ENCODE measurements at places on chromosomes 1 and 21.

- DNase-seq: no peak
Observed at GRCh38 chr21:34545079-34545884, 33.3 kb upstream of the KCNE1 start.

DNA sequence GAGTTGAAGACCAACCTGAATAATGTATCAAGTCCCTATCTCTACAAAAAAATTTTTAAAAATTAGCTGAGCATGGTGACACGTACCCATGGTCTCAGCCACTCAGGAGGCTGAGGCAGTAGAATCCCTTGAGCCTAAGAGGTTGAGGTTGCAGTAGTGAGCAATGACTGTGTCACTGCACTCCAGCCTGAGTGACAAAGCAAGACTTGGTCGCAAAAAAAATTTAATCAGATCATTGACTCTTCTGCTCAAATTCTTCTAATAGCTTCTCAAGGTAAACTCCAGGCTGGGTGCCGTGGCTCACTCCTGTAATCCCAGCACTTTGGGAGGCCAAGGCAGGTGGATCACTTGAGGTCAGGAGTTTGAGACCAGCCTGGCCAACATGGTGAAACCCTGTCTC, 85.9 kb upstream of the PUM1 start:
- DNase-seq: no peak

- no peak for DNase-seq
Observed at GRCh38 chr1:19121192-19121591, 88.9 kb downstream of the UBR4 start.

- no peak for DNase-seq
Observed at GRCh38 chr1:108609483-108610049, 49.7 kb downstream of the EEIG2 start.

DNA sequence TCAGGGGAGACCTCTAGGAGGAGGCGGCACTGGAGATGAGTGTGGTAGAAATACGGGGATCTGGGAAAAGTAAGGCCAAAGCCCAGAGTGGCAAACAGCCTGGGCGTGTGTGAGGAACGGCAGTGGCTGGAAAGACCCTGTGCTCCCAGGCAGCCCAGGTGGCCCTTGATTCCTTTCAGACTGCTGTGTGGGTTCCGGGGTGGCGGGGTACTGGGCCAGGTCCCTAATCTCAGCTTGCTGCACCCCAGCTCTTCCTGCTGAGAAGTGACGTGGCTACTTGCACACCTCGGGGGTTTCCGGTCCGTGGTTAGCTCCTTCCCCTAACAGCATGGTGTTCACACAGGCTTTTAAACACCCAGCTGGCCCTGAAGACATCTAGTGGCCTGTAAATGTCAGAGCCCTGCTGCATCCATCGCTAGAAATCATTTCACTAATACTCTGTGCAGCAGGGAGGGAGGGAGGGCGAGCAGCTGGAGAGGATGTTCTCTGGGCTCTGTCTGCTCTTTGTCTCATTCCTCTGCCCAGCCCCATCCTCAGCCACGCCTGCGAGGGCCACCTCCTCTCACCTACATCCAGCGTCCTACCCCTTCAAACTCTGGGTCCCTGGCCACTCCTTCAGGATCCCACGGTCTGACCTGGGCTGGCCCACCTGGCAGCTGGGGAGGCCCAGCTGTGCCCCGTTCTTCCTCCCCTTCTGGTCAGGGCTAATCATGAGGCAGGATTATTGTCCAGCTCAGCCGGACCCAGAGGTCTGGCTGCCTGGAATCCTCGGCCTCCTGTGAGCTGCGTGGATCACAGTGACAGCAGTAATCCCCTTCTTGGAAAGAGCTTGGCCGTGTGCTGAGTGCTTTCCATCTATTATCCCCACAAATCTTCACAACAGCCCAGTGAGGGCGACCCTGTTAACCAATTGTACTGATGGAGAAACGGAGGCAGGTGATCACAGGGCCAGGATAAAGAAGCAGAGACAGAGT, 7.2 kb downstream of the ZDHHC18 start:
- DNase-seq: peak; percentile 75

GRCh38 chr1:201393076-201393475, 6.0 kb downstream of the LAD1 start:
- no peak for DNase-seq

GRCh38 chr1:84272401-84272800, 29.1 kb upstream of the SAMD13 start:
- DNase-seq: no peak

DNA sequence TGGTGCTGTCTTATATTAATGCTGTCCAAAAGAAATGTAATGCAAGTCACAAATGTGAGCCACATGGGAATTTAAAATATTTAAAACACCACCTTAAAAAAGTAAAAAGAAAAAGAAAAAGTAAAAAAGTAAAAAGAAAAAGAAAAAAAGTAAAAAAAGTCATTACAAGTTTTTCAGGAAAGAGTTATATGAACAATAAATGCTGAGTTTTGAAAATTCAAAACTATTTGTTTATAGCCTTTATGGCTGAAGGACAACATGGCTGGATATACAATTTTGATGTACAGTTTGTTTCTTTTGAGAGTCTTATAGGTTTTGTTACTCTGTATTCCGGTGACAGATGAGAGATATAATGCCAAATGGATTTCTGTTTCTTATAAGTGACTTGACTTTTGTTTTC, 29.1 kb downstream of the GPR88 start:
- DNase-seq: no peak

DNA sequence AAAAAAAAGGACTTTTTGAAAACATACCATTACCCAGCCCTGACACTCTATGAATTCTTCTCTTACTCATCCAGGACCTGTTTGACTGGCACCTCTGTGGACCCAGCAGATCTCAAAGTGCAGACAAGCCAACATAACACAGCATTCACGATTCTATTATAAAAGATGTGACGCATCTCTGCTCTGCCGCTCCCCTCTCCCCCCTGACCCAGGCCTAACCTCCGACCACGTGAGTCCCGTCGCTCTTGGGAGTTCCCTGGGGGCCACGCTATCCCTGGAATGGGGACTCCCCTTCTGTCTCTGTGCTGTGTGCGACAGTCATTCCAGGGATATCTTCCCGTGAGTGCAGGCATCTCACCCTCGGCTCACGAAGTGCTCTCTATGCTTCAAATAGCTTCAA, 21.1 kb downstream of the LRRC38 start:
- DNase-seq: no peak

GRCh38 chr1:151039521-151039920, 3.1 kb downstream of the BNIPL start:
- no peak for DNase-seq

GRCh38 chr1:148158341-148159003, 6.4 kb upstream of the NBPF11 start:
- no peak for DNase-seq

Measured in aorta (tissue), 5 donors.